Anterior cingulate cortex (tissue), 58 donors: ENCODE measurements at places on chromosomes 1 and 21.
A peak's percentile ranks its signal among the peaks of the same experiment; 100 is the strongest.

- no peak for DNase-seq
These were observed 33.9 kb downstream of the APP start for GRCh38 chr21:26136671-26137070.

DNA sequence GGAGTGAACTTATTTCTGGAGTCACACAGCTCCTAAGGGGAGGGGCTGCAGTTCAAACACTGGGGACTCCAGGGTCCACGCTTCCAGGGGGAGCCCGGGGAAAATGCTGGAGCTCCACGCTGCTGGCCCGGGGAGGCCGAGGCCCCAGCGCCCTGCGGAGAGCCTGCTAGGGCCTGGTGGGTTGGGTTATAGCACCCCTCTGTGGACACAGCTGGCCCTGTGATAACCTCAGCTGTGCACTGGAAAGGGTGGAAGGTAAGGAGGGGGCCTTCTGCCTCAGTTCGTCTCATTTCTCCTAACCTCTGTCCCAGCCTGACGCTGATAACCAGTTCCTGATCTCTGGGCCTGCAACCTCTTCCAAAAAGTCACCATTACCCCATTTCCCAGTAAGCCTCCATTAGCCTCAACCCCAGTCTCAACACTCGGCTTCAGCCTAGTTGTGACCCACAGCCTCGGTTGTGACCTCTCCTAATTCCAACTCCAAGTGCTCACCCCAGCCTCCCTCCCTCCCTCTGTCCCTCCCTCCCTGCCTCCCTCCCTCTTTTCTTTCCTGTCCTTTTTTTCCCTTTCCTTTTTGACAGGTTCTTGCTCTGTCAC, 7.1 kb downstream of the NBL1 start:
- DNase-seq: peak; percentile 27

GRCh38 chr1:44640200-44640853, 34.0 kb downstream of the TMEM53 start:
- DNase-seq: no peak

DNA sequence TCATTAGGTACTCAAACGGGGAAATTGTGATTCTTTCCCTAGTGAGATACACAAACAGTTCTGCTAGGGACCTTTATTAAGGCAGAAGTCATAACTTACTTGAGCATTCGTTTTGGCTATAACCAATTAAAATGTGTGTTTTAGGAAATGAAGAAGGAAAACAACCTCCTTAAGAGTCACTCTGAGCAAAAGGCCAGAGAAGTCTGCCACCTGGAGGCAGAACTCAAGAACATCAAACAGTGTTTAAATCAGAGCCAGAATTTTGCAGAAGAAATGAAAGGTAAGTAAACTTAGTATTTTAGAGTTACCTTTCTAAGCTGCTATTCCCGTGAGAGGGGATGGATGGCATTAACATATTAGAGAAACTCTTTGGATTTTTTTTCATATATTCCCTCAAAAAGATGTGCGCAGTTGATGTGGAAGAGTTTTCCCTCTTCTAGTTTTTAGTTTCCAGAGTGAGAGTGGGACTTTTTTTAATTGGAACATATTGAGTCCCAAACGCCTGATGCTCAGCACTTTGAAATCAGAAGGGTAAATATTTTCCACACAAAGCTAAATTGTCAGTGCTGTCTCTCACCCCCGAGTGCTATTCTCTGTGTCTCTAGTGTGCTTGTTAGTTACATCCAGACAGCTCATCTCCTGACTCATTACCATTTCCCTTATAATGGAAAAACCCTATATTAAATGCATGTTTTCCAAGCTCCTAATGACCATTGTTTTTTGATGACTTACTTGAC, 34.9 kb downstream of the CENPF start:
- no peak for DNase-seq

GRCh38 chr1:89221341-89221740, 22.6 kb upstream of the GBP4 start:
- DNase-seq: no peak

GRCh38 chr1:1068517-1069055, 5.5 kb downstream of the RNF223 start:
- no peak for DNase-seq

DNA sequence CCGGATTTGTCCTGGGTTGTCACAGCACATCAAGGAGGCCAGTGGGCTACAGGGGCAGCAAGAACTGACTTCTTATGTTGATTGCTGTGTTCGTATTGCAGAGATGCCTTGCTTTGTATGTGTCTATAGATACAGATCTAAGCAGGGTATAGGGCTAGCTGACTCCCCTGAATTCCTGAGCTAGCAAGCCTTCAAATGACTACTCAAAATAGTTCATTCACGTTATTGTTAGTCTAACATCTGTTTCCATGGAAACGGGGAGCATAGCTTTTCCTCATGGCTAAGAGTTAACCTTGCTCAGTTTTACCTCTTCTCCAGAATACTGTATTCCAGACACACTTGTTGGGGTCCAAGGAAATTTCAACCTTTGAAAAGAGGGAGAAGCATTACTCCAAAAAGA, 24.1 kb downstream of the TRIM45 start:
- DNase-seq: no peak

DNA sequence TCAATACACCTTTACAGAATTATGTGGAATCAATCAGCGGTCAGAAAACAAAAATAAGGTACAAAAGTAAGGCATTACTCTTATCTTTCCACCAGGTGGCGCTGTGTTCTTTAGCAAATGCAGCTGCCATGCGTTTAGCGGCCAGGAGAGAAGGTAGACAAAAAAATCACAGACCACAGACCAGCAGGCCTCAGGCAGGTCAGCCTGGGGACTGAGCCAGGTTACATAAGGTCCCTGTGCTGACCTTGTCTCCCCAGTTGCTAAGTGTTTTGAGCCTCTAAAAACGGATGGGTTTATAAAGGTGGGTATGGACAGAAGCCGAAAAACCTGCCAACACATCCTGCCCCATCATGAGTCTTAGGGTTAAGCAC, 2.8 kb downstream of the RGS16 start:
- peak; percentile 53 for DNase-seq

GRCh38 chr1:94746635-94747525, 73.3 kb upstream of the SLC44A3 start:
- DNase-seq: no peak

DNA sequence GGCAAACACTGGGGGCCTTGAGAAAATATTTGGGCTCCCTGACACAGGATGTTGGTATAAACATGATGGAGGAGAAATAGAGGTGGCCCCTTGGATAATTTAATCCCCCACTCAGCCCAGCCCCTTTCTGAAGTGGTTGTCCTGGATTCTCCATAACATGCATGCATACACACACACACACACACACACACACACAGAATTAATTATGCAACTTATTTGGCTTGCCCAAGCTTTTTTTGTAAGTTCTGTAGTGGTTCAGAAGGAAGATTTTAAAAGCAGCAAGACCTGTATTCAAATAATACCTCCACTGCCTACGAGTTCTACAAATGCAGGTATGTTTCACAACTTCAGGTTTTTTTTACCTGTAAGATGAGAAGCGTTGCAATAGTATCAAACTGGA, 15.0 kb downstream of the ATF3 start:
- DNase-seq: no peak

DNA sequence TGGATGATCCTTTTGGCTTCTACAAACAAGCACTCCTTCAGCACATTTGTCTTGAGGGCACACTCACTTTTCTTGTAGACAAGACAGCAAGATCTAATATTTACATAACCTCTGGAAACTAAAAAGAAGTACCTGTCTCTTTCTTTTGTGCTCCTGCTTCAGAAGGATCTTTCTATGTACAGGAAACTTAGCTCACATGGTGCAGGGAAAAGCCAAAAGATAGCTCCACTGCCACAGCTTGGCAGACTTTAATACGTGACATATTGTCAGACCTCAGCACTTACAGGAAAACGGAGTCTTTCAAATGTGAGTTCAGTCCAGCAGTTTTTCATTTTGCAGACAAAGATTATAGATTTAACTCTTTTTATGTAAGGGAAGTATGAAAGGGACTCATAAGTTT, 225.5 kb upstream of the SAMSN1 start:
- no peak for DNase-seq

GRCh38 chr1:109089242-109090015, 1.1 kb upstream of the TMEM167B start:
- peak; percentile 67 for DNase-seq

DNA sequence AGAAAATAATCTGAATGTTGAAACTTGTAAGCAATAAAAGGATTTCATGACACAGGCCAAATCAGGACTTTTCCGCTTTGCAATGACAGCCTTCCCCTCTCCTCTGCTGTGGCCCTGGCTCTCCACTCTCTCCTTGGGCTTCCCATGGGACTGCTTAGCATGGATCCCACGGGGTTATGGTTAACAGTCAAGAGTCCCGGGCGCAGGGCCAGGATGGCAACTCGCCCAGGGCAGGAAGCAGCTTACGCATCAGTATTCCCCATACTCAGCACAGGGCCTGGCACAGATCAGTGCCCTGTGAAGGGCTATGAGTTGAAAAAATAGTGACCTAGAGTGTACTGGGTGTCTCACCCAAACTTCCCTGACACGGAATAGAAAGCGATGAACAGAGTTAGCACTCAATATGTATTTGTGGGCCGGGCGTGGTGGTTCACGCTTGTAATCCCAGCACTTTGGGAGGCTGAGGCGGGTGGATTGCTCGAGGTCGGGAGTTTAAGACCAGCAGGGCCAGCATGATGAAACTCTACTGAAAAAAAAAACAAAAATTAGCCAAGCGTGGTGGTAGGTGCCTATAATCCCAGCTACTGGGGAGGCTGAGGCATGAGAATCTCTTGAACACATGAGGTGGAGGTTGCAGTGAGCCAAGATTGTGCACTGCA, 29.1 kb upstream of the GRHL3 start:
- DNase-seq: peak; percentile 71

DNA sequence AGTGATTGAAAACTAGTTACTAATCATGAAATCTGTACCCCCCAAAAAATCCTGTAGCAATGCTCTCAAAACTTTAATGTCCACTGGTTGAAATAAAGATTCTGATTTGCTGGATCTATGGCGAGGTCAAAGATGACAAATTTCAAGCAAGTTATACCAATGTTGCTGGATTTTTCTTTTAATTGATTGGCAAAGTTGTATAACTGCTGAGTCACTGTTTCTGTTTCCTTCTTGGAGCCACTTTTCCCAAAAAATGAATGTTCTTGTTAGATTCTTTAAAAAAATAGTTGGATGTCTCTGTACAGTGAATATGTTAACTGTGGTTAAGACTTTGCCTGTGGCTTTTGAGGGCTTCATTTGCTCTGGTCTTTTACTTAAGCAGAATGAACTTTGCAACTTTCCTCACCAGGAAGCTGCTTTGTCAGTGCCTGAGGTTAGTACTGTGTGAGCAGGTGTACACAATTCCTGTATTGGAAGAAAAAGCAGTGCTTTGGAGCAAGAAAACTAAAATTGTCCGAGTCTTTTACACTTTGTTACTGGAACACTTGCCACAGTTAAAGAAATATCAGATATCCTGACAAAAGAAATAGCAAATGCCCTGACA, 1211.9 kb downstream of the MRPL39 start:
- DNase-seq: no peak
